Hematopoietic multipotent progenitor cell treated with erythropoietin and hydrocortisone succinate and interleukin-3 and kit ligand, for 17 days (in vitro differentiated cells): ENCODE measurements at places on chromosomes 1 and 21.

DNA sequence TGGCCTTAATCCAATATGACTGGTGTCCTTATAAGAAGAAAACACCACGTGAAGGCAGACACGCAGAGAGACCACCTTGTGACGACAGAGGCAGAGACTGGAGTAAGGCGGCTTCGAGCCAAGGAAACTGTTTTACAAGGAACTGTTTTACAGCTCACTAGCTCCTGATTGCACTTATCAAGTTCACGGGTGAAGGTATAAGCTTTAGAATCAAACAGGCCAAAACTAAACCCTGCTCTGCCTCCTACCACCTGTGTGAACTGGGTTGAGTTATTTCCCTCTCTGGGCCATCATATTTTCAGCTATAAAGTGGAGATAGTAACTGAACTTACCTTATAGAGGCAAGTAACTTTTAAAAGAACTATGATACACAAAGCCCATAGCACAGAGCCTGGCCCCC, 166.9 kb upstream of the NFIA start:
- no peak for DNase-seq

GRCh38 chr1:221217029-221217428, 337.8 kb downstream of the HLX start:
- no peak for DNase-seq

DNA sequence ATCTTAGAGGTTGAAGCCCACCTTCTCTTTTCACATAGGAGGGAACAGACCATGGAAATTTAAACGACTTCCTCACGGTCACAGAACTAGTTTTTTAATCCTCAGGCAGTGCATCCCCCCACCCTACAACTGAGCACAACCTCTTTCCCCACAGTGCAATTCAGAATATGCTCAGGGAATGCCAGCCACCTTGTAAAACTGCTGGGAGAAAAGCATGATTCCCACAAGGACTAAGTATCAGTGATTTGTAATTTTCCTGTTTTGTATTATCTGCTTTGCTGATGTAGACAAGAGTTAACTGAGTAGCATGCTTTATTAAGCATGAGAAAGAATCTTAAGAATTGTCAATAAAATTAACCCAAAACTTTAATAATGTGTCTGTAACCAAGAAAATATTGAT, 23.8 kb downstream of the TMEM50A start:
- no peak for DNase-seq

- no peak for DNase-seq
Observed at GRCh38 chr1:186306533-186306932, 68.5 kb downstream of the TPR start.

- DNase-seq = no peak
Observed at GRCh38 chr1:176479971-176480370, 17.0 kb downstream of the PAPPA2 start.

GRCh38 chr1:155077758-155078445, 735 bp upstream of the EFNA3 start:
- no peak for DNase-seq

DNA sequence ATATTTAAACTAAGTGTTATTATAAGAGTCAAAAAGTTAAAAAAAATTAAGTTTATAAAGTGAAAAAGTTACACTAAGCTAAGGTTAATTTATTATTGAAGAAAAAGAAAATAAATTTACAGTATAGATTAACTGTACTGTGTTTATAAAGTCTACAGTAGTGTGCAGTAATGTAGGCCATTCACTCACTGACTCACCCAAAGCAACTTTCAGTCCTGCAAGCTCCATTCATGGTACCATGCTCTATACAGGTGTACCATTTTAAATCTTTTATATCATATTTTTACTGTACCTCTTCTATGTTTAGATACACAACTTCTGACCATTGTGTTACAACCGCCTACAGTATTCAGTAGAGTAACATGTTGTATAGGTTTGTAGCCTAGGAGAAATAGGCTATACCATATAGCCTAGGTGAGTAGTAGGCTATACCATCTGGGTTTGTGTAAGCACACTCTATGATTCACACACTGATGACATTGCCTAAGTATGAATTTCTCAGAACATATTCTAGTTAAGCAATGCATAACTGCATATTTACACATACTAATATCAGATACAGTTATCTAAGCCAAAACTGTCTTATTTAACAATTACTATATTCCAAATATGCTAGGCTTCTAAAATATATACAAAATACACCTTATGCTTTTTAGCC, 80.6 kb upstream of the GFI1 start:
- no peak for DNase-seq
